ENCODE measurements at places on chromosomes 5 and 9.

DNA sequence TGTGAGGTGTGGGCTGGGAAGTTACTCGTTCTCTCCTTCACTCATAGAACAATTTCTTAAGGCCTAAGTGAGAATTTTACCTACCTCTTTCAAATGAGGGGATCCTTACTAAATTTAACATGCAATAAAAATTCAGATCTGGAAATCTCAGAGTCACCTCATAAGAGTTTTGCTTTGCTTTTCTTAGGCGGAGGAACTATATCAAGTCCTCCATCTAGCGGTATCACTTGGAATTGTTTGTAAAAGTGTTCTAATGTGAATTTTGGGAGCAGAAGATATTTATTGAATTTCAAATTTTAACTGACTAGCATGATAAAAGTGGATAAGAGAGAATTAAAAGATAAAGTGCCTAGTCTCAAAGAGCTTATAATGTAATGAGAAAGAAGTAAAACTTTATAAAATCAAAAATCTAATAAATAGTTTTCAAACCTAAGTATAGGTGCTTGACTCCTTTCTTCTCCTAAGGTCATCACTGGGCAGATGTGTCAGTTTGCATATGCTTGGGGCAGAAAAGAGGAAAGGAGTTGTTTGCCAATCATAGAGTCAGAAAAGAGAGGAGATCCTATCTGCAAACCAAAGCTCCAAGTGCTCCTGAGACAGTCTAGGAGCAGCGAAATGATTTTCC, 145.7 kb upstream of the DAB2 start:
- DNase-seq = no peak

DNA sequence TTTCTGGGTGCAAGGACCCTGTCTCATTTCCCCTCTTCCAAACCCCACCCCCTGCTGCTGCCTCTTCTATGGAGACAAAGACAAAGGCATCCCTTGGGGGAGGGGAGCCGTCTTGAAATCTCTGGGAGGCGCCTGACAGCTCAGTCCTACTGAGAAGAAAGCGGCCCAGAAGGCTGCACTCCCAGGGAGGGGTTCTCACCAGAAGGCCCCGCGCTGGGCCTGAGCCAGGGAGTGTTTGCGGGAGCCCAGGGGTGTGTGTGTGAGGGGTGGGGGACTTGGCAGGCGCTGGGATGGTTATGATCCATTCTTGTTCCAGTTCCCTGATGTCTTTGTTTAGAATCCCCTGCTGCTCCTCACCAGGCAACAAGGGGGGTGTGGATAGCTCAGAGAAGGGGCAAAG, 45.7 kb upstream of the ALDH1B1 start:
- no peak for DNase-seq

GRCh38 chr9:128729766-128730517, 6.0 kb upstream of the ZDHHC12 start:
- DNase-seq = no peak

DNA sequence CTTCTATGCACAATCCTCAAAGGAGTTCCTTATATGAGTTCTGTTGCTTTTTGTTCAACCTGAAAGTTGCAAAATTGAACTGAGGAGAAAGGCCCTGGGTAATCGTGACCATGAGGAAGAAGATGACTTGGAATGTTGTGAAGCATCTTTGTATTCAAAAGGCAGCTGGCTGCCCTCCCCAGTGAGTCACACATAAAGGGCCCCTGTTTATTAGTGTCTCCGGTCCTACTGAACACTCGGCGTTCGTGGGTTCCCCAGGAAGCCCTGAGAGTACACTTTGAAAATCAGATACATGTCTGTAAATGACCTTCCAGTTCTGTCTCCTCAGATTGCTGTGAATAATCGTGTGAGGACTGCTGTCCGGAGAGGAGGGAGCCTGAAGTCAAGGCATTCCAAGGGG, 73.6 kb downstream of the C9orf153 start:
- no peak for DNase-seq

DNA sequence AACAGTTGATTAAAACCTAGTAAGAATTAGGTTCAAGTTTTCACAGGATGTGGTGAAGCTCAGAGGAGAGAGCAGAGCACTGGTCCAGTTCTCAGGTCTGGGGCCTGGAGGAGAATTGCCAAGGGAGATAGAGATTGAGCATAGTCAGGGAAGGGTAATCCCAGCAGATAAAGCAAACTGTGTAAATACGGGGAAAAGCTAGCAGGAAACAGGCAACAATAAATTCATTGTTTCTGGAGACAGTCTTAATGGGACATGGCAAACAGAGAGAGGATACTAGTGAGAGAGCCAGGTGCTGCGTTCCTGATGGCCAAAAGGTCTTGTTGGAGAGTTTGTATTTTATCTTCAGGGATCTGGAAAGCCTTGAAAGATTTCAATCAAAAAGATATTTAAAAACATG, 333.0 kb downstream of the PDE4D start:
- DNase-seq = no peak

GRCh38 chr5:82346399-82347165, 68.4 kb upstream of the RPS23 start:
- no peak for DNase-seq

DNA sequence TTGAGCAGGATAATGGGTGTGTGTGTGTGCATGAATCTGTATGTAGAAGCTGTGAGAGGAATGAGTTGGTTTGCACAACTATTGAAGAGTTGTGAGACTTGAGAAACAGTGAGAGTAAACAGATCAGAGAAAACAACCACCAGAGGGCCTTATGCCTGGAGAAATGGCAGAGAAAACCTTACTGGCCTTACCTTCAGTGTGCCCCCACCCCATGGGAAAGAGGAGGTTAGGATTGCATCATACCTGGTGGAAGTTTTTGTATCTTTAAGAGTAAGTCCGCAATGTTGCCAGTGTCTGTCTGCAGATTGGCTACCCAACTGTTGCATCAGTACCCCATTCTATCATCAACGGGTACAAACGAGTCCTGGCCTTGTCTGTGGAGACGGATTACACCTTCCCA, 1909.4 kb upstream of the WWC1 start:
- DNase-seq = no peak

DNA sequence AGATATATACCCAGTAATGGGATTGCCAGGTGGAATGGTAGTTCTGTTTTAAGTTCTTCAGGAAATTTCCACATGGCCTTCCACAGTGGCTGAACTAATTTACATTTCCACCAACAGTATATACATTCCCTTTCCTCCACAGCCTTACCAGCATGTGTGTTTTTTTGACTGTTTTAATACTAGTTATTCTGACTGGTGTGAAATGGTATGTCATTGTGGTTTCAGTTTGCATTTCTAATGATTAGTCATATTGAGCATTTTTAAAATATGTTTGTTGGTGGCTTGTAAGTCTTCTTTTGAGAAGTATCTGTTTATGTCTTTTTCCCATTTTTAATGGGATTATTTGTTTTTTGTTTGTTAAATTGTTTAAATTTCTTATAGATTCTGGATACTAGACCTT, 208.9 kb downstream of the CFAP90 start:
- DNase-seq = no peak

GRCh38 chr9:82273121-82273520, 284.5 kb downstream of the SPATA31D1 start:
- no peak for DNase-seq

DNA sequence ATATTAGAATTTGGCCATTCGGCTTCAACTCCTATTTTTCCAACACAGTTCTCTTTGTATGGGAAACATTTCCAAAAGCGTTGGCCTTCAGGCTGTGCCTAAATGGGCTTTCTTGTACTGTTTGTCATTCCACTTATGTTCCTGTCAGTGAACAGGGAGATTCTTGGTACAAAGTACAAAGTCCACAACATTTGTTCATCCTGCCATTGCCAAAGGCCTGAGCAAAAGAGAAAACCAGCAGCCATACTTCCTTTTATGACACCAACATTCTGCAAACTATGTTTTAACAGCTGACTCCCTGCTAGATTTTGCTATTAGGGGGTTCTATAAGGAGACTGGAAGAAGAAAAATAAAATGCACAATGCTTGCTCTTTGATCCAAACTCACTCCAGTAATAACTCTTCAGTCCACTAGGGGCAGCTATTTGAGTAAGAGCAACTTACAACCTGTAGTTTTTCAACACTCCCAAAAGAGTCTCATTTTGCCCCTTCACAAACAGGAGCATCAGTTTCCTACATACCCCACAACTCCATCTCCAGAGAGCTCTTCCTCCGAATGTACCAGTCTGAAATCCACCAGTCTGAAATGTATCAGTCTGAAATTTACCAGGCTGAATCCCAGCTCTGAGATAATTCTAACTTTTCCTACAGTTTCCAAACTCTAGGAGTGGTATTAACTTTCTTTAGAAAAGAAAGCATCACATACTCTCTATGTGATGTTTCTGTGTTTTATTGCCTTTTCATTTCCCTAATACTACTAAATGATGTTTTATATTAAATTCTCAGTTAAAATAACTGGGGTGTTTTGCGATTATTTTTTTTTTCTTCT, 693.8 kb downstream of the DNAH5 start:
- no peak for DNase-seq

GRCh38 chr9:93316726-93317494, 133.0 kb downstream of the WNK2 start:
- DNase-seq = no peak

DNA sequence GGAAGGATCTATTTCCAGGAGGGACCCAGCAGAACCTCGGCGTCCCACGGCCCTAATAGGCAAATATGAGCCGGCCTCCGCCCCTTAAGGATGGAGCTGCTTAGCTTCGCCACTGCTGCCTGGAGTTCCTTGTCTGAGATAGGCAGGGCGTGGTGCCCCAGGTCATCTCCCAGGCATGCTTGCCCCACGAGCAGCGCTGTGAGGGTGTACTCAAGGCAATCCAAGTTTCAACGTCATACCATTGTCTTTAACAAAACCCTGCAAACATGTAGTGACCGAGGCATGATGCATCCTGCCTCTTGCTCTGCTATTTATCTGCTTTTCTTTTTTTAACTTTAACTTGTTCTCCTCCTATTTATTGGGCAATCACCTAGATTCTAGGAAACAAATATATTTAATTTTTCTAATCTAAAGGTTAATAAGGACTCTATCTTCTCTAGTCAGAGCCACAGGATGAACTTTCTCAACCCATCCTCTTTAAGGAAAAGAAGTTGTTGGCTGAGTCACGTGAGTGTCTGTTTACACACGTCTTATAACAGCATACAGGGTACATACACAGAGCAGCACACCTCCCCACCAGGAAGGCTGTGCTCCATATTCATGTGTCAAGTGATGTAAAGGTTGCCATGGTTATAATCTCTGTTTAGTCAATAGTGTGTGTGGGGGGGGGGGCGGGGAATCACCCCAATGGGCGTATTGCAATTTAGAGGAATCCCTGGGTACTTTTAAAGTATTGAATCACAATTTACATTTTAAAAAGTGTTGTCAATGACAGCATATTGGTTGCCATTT, 27.3 kb upstream of the ZSWIM6 start:
- DNase-seq = no peak

DNA sequence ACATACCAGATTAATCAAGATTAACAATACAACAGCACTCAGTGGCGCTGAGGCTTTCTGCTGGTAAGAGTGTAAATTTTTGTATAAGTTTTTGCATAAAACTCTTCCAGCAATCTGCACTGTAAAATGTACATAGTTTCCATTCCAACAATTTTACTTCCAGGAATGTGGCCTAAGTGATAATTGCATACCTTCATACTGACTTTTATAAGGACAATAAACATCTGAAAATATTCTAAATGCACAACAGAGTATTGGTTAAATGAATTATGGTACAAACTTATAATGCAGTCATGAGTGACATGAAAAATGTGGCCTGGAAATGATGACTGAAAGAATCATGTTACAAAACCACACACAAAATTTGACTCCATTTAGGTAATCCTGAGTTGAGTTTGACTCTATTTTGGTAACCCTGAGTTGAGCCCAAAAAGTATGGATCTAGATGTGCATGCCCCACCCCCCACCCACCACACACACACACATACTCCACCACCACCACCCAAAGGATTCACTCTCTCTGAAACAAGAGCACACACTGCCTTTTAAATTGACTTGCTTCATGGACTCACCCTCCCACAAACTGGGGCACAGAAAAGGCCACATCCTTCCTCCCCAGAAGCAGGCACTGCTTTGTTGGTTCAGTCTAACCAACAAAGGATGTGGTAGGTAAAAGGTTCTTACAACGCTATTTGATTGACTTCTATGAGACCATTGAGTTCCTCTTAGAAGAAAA, 137.6 kb downstream of the SUSD1 start:
- DNase-seq = no peak

DNA sequence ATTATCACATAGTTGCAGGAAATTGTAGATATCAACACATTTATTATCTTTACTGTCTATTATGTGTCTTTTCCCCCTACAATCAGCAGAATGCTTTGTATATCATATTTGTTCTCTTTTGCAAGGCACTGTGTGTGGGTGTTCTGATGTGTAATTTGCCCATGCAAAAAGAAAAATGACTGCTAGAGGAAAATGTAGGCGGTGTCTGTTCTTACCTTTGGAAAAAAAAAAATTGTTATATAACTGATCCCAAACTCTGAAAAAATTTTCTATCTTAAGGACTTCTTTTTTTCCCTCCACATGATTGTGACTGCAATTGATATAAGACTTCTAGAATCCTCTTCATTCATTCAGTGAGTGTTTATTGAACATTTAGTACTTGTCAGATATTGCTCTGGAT, 24.5 kb downstream of the MRPS30 start:
- DNase-seq = no peak

DNA sequence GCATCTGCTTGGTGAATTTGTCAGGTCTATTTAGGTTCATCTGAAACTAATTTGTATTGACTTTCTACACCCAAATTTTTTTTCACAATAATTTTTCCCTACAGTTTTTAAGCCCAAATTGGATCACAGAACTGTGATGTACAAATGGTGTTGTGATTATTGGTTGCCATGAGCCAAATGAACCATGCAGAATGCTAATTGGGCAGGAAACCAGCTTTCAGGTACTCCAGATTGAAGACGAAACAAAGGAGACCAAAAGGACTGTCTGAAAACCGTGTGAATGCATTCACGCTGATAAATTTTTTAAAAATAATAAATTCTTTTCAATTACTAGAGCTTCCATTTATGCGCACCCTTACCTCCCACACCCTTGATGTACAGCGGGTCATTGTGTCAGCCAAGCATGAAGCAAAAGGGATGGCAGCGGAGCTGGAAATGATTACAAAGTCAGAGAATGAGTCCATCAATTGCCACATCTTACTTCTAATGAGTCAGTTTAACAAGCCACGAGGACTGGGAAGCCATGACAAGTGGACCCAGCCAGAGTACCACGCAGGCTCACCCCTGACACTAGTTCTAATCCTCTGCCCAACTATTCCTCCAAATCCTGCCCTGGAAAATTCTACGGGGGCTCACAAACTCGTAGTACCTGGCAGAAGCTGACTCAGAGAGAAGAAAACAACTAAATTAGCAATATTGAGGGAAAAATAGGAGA, 66.5 kb downstream of the SEMA6A start:
- no peak for DNase-seq

DNA sequence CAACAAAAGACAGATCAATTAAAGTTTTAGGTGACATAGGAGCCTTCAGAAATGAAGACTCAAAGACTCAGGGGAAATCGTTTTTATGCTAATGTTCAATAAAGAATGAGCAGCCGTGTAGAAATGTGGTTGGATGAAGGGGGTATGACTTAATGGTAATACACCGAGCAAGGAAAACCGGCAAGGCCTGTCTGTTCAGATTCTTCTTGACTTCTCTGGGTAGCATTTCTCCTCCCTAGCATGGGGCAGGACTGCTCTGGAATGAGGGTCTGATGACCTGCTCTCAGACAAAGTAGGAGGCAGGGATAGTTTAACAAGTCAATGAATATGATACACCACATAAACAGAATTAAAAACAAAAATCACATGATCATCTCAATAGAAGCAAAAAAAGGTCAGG, 487.4 kb downstream of the ZNF608 start:
- no peak for DNase-seq
